Right ventricle myocardium superior (tissue), 1 donor: ENCODE measurements at places on chromosomes 16 and 17.
A peak's percentile ranks its signal among the peaks of the same experiment; 100 is the strongest.

GRCh38 chr16:3058139-3059030 lies 7.1 kb upstream of the IL32 start:
- DNase-seq, result peak; percentile 72

- no peak for DNase-seq
Observed at GRCh38 chr17:35932586-35932985, 2.0 kb upstream of the RDM1 start.

GRCh38 chr17:35943537-35943936 lies at the start of gene LYZL6:
LYZL6 (minus strand) TSS chr17:35943713; CDS start chr17:35939356, 4,357 bp downstream.
- DNase-seq, result no peak

DNA sequence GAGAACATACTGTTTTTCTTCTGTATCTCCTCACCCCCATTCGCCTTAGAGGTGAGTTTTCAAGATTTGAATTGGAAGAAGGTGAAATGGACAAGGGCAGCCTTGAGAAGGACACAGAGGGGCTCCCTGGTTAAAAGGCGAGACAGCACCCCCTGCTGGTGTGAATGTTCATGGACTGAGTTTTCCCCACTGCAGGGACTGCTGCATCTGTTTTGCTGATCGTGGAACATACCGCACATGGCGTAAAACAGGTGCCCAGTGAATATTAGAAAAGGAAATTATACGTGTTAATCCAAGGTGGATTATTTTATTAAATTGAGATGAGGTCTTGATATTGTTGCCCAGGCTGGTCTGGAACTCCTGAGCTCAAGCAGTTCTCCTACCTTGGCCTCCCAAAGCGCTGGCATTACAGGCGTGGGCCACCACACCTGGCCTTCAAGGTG lies 54.5 kb downstream of the NDE1 start:
- DNase-seq, result peak; percentile 81

- DNase-seq, result no peak
Observed at GRCh38 chr16:84950906-84951305, 60.4 kb downstream of the ZDHHC7 start.

GRCh38 chr16:17367036-17367435 lies 103.7 kb downstream of the XYLT1 start:
- peak; percentile 41 for DNase-seq

- no peak for DNase-seq
Observed at GRCh38 chr16:819336-820043, 19.0 kb upstream of the GNG13 start.

DNA sequence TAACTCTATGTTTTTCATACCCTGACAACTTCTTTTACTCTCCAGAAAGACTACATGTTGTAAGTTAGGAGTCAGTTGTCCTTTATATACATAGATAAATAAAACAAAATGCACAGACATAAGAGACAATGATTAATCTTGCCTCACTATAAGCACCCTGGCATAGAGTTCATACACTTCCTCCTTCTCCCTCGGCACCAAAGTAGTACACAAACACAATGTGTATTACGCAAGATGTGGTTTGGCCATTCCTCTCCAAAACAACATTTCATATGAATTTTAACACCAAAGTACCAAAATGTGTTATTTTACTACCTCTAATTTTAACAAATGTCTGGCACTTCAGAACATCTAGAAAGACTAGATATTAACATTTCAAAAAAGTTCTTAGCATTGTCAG lies 17.2 kb upstream of the SLFN11 start:
- DNase-seq, result no peak

- no peak for DNase-seq
Observed at GRCh38 chr16:2385190-2385836, 43.9 kb upstream of the CCNF start.

DNA sequence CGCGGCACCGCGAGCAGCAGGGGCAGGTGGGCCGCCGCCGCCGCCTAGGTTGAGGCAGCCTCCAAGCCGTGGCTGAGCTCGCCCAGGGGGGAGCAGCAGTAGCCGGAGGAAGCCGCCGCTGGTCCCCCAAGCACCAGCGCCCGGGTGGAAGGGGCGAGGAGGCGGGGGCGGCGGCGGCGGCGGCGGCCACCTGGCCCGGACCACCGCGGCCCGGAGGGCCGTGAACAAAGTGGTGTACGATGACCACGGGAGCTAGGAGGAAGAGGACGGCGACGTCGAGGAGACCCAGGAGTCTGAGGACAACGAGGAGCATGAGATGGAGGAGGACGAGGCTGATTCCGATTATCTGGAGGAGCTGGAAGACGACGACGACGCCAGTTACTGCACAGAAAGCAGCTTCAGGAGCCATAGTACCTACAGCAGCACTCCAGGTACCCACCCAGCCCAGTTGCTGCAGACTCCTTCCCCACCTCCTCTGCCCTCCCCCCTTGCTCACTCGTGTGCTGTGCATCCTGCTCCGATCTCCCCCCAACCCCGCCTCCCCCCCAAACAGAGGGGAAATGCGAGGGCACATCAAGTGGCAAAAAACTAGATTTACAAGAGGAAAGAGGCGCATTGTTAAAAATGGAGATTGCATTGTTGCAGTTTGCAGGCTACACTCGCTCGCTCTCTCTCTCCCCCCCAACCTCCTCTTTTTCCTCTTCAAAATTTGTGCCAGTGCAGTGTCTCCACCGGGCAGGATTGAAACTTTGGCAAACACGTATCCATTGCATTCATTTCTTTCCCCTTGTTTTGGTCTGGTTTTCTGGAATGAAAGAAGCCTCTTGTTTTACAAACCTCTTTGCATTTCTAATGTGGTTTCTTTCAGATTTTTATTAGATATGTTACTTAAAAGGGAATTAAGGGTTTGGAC lies 41.8 kb upstream of the AMZ2 start:
- DNase-seq, result no peak

GRCh38 chr17:83152745-83153611 lies 73.6 kb downstream of the METRNL start:
- DNase-seq, result peak; percentile 85

- DNase-seq, result no peak
Observed at GRCh38 chr16:83438326-83438725, 369.5 kb upstream of the HSBP1 start.

DNA sequence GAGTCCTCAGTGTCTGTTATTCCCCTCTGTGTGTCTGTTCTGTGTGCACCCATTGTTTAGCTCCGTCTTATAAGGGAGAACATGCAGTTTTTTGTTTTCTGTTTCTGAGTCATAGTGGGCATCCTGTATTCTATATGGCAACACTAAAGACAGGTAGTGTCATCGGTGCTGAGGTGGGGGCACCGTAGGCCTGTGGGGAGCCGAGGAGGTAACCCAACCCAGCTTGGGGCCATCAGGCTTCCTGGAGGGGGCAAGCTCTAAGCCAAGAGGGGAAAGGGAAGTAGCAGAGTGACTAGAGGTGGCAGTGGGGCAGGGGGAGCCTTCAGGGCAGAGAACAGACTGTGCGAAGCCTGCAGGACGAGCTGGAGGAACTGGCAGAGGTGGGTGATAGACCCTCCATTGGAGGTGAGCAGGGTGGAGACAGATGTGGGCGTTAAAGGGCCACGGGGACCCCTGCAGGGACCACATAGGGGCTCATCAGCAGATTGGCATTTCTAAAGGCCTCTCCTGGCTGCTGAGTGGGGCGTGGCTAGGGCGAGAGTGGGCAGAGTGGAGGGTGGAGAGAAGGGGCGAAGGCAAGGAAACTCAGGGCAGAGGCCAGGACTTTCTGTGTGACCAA lies 36.5 kb downstream of the CPNE2 start:
- no peak for DNase-seq

- no peak for DNase-seq
Observed at GRCh38 chr16:86242244-86243122, 267.8 kb upstream of the FOXF1 start.

DNA sequence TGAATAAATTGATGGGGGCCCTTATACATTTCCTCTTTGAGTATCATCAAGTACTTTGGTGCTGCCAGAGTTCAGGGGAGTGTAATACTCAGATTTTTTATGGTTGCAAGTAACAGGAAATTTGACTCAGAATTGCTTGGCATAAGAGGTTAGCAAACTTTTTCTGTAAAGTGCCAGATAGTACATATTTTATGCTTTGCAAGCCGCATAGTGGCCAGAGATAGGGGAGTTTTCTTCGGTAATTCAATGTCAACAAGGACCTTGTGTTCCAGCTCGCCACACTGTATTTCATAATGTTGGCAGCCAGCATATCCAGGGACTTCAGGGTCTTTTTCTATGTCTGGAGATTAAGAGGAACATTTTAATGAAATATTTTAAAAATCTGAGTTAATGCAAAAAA lies 51.0 kb upstream of the MARCHF10 start:
- DNase-seq, result no peak

DNA sequence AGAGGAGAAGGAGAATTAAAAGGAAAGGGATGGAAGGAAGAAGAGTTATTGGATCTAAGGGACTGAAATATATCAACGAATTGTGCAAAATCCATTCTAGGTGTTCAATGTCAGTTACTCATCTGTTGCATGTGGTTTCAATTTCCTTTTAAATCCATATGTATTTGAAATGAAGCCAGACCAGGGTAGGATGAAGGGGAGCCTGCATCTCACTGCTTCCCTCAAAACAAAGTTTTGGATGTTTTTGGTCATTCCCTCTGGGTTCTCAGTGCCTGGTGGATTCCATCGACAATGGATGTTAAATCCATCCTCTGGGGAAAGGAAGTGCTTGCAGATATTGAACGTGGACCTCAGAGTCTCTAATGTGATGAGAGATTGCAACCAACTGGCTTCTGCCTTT lies 103.5 kb upstream of the XYLT1 start:
- no peak for DNase-seq

- no peak for DNase-seq
Observed at GRCh38 chr16:74186561-74186971, 110.0 kb upstream of the PSMD7 start.

- no peak for DNase-seq
Observed at GRCh38 chr16:20178297-20178696, 104.6 kb upstream of the GPR139 start.

- no peak for DNase-seq
Observed at GRCh38 chr16:8953064-8953463, 10.6 kb downstream of the USP7 start.

DNA sequence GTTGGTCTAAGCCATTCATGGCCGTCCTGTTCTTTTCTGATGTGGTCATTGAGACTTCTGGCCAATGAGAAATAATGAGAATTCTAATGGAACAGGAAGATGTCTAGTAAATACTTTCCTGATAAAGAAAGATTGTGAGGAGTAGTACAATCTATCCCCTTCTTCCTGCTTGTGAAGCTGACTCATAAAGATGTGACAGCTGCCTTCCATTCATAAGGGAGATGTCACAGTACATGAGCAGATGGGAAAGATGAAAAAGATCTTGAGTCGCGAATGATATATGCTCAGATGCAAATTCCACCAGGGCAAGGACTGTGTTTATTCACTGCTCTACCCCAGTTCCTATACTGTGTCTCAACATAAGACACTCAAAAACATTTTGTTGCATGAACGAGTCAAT lies 111.7 kb upstream of the FOXF1 start:
- no peak for DNase-seq
